ENCODE measurements at places on chromosomes 7 and 10. TPM values are rescaled to one million over a fixed set of nuclear protein-coding genes. Genes with fewer than 3 reads are reported as not detected.

DNA sequence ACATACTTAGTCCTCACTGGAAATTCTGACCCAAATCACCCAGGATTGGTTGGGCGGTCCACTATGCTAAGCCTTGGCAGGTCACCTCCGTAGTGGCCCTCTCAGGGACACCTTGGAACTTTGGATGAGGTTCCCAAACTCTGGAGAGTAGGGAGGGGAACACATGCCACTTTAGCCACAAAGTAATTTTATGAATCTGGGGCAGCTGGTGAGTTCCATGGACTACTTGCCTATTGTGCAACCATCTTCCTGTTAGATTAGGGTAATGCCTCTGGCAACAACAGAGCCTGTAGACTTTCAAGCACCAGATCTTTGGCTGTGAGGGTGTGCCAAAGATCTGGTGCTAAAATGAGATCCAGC, 77.7 kb downstream of the ITGB8 start:
- H3K36me3 ChIP-seq, result no peaks in the 10 kb centered on the region
- peaks cover 11% of the 10 kb centered on the region for H3K4me1 ChIP-seq
- H3K27ac ChIP-seq, result no peak overlapping the region
- no peaks in the 10 kb centered on the region for H3K27me3 ChIP-seq

- H3K4me1 ChIP-seq, result peaks cover 3% of the 10 kb centered on the region
- no peaks in the 10 kb centered on the region for H3K27me3 ChIP-seq
- DNase-seq, result no peak
Measured at GRCh38 chr10:31353574-31353973, 34.6 kb downstream of the ZEB1 start.

DNA sequence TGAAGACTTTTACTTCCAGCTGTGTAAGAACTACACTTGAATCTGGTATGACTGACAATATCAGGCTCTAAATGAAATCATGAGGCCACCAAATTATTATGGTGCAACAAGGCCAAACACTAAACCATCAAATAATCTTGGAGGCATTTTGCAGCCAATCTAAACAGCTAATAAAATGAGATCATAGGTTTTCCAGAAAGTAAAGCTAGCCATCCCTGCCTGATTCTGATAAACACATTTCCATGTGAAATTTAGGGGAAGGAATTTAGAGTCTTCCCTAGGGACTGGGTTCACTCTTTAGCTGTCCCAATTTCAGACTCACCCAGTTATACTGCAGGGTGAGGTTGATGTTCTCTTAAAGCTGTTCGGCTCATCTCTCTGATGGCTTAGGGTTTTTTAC, 190.3 kb upstream of the TMEM196 start:
- no peak overlapping the region for H3K27ac ChIP-seq
- DNase-seq, result no peak
- no peaks in the 10 kb centered on the region for H3K4me1 ChIP-seq
- no peaks in the 10 kb centered on the region for H3K36me3 ChIP-seq

DNA sequence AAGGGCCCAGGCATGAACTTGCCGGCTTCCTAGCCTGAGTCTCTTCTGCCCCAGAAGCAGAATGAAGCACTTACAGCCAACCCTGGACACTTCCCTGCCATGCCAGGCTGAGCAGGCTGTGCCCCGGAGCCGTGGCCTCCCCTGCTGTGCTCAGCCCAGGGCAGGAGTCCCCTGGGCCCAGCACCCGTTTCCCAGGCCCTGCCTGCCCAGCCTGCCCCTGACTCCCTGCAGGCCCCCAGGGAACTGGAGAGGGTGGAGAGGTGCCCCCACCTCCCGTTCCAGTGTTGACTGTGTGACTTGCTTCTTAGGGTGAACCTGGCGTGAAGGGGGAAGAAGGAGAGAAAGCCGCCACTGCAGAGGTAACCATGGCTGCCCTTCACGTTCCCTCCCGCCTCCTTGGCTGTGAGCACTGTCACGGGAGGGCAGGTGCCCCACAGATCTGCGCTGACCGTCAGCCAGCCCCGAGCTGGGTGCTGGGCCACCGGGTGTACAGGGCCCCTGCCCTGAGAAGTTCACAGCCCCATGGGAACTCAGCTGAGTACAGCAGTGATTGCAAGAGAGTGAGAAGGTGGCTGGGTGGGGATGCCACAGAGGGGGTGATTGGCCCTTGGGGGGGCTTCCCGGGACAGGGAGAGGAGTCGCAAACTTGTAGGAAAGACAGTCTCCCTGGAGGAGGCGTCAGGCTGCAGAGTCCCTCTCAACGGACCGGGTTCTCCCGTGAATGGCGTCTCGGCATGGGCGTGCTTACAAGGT, 75.9 kb downstream of the MYL10 start:
- no peak for DNase-seq
- H3K4me3 ChIP-seq, result no peak overlapping the region
- H3K27me3 ChIP-seq, result no peaks in the 10 kb centered on the region
- no peak overlapping the region for H3K27ac ChIP-seq
- H3K36me3 ChIP-seq, result no peaks in the 10 kb centered on the region
- H3K4me1 ChIP-seq, result no peaks in the 10 kb centered on the region

GRCh38 chr7:40763319-40764287, 628.8 kb downstream of the SUGCT start:
- peaks cover under 1% of the 10 kb centered on the region for H3K4me1 ChIP-seq
- no peaks in the 10 kb centered on the region for H3K36me3 ChIP-seq
- H3K27ac ChIP-seq, result no peak overlapping the region
- no peaks in the 10 kb centered on the region for H3K27me3 ChIP-seq
- H3K4me3 ChIP-seq, result no peak overlapping the region

GRCh38 chr10:97574374-97575126, 2.0 kb downstream of the ANKRD2 start:
- H3K4me1 ChIP-seq, result no peaks in the 10 kb centered on the region
- H3K27me3 ChIP-seq, result no peaks in the 10 kb centered on the region
- H3K4me3 ChIP-seq, result no peak overlapping the region
- H3K36me3 ChIP-seq, result no peaks in the 10 kb centered on the region

SEMA3D gene
- 3.0 TPM for total RNA-seq

ARHGEF35 gene
- 3.9 TPM for total RNA-seq

TRPV5 gene
- not detected for total RNA-seq

BICC1 gene
- total RNA-seq, result 23.5 TPM

MNX1 gene
- total RNA-seq, result not detected

PRSS37 gene
- total RNA-seq, result not detected

All from ovary (tissue), 10 donors.